Left ventricle myocardium inferior (tissue), 1 donor: ENCODE measurements at places on chromosomes 6 and 20.

- no peaks in the 10 kb centered on the region for H3K27me3 ChIP-seq
- H3K36me3 ChIP-seq, result peaks cover 33% of the 10 kb centered on the region
- DNase-seq, result no peak
- H3K4me1 ChIP-seq, result peaks cover 27% of the 10 kb centered on the region
- H3K27ac ChIP-seq, result no peak overlapping the region
These were observed 2.7 kb upstream of the LY6G5C start for GRCh38 chr6:31683591-31683990.

DNA sequence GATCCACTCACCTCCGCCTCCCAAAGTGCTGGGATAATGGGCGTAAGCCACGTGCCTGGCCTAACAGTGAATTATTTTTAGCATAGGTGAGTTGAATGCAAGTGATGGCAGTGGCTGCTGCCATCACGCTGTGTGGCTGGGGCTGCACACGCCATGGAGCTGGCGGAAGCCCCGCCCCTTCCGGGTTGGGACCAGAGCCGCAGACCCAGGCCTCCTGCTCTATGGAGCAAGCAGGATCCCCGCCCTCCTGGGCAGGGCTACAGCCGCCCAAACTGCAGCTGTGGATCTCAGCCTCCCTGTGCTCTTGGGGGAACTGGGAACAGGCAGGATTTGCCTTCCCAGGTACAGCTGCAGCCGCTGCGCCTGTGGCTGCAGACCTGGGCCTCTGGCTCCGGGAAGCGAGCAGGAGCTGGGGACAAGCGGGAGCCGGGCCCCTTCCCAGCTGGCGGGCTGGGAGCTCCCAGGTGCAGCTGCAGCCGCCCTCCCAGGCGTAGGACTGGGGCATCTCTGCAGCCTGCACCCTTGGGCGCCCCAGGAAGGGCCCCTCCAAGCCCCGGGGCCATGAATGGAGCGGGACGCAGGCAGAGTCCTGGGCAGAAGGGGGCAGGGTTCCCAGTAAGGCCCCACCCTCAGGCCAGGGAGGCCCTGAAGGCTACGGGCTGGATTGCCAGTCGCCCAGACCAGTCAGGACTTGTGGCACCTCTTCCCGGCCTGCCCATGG is 30.9 kb upstream of the SLA2 start:
- no peak for DNase-seq
- H3K36me3 ChIP-seq, result peaks cover 87% of the 10 kb centered on the region
- no peaks in the 10 kb centered on the region for H3K27me3 ChIP-seq

DNA sequence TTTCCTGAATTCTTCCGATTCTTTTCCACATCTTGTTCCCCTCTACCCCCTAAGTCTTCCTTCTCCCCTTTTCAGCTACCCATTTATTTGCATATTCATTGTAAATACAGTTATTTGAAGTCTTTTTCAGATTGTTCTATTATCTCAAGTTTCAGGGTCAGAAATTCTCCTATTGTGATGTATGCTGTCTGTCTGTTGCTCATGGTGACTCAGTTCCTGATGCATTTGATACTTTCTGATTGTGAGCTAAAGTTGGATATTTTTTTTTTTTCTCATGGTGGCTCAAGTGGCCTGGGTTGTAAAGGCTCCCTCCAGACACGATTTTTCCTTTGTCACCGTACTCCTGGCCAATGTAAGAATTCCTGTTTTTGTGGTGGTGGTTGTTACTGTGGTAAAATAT is 4.9 kb upstream of the PI16 start:
- H3K27ac ChIP-seq, result no peak overlapping the region
- no peak for DNase-seq
- H3K4me3 ChIP-seq, result no peak overlapping the region
- peaks cover 6% of the 10 kb centered on the region for H3K4me1 ChIP-seq
- no peaks in the 10 kb centered on the region for H3K36me3 ChIP-seq

DNA sequence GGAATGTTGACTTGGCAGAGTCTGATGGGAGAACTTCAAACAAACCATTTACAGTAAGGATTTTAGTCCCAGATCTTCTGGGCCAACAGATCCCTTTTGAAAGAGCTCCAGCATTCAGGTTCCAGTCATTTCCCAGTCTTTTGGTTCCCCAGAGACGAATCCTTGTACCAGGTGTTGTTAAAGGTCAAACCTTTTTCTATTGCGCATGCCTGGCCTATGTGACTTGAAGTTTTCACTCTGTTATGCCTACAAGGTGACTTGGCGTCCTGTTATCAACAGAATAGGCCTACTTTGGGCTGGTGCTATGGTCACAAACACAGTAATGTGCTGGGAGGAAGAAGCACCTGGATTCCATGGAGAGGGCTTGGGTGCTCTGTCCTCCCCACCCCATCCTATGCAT is 52.3 kb downstream of the PXDC1 start:
- no peak overlapping the region for H3K27ac ChIP-seq
- H3K36me3 ChIP-seq, result no peaks in the 10 kb centered on the region
- H3K4me3 ChIP-seq, result no peak overlapping the region
- H3K27me3 ChIP-seq, result no peaks in the 10 kb centered on the region
- no peak for DNase-seq
- H3K4me1 ChIP-seq, result no peaks in the 10 kb centered on the region

GRCh38 chr6:25028328-25028727 is 92.6 kb upstream of the RIPOR2 start:
- no peak overlapping the region for H3K27ac ChIP-seq
- H3K36me3 ChIP-seq, result no peaks in the 10 kb centered on the region
- no peak for DNase-seq
- no peak overlapping the region for H3K4me3 ChIP-seq
- H3K4me1 ChIP-seq, result no peaks in the 10 kb centered on the region

DNA sequence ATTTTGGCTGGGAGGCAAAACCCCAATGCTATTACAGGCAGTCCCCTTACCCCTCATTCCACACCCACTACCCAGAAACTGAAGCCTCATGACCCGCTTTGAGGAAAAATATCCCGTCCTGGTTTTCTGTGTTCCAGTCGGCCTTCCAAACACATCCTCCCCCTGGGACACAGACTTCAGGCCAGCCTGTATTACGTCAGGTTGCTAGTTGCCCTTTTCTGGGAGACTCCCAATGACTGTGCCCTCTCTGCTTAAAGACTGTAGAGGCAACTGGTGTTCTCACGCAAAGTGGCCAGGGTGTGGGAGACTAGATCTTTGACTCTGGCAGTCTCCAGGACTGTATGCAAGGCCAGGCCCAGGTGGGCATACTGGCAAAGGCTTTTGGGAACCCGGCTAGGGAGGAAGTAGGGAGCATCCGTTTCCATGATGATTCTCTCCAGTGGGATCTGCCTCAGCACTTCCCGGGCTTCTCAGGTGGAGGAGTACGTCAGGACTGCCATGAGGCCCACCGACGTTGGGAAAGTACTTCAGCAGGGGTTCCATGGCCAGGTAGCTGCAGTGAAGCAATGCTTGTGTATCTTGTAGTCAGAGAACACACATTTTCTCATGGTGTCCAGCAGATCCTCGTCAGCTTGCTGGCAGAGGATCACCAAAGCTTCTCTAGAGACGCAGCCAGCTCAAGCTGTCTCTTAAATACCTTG is 34.9 kb downstream of the DYNLT1 start:
- H3K36me3 ChIP-seq, result peaks cover 25% of the 10 kb centered on the region
- peak overlapping the region; percentile 49 for H3K27ac ChIP-seq
- no peak for DNase-seq
- H3K27me3 ChIP-seq, result no peaks in the 10 kb centered on the region

GRCh38 chr6:87139236-87139635 is 16.1 kb upstream of the ZNF292 start:
- H3K27me3 ChIP-seq, result peaks cover 13% of the 10 kb centered on the region
- no peak for DNase-seq
- H3K36me3 ChIP-seq, result no peaks in the 10 kb centered on the region
- H3K4me3 ChIP-seq, result no peak overlapping the region
- H3K4me1 ChIP-seq, result no peaks in the 10 kb centered on the region

- H3K4me3 ChIP-seq, result no peak overlapping the region
- H3K36me3 ChIP-seq, result no peaks in the 10 kb centered on the region
- peaks cover 89% of the 10 kb centered on the region for H3K27me3 ChIP-seq
- DNase-seq, result no peak
- no peaks in the 10 kb centered on the region for H3K4me1 ChIP-seq
These were observed 86.9 kb downstream of the LRFN2 start for GRCh38 chr6:40500227-40500626.

DNA sequence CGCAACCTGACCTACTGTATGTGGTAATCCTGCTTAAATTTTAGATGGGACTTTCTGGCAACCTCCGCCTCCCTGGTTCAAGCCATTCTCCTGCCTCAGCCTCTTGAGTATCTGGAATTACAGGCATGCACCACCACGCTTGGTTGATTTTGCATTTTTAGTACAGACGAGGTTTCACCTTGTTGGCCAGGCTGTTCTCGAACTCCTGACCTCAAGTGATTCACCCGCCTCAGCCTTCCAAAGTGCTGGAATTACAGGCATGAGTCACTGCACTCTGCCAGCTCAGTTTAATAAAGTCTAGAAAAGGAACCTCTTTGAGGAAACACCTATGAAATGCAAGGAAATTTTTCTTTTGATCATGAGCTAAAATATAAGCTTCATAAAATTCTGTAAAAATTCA is 9.0 kb upstream of the PLCB4 start:
- no peak overlapping the region for H3K4me3 ChIP-seq
- no peak for DNase-seq
- no peaks in the 10 kb centered on the region for H3K27me3 ChIP-seq

DNA sequence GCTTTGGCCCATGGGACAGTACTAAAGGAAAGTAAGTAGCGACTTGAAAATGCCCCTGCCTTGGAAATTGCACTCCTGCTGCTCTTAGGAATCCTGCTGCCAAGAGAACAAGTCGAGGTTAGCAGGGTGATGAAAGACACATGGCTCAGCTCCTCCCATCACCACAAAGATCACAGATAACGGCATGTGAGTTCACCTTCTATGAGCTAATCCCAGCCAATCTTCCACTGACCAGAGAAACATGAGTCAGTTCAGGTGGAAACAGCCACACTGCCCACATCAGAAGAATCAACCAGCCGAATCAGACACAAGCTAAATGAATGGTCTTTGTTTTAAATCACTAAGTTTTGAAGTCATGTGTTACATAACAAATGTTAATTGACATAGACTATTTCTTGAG is 106.3 kb downstream of the PRKN start:
- H3K36me3 ChIP-seq, result no peaks in the 10 kb centered on the region
- H3K27me3 ChIP-seq, result no peaks in the 10 kb centered on the region
- no peak overlapping the region for H3K4me3 ChIP-seq
- DNase-seq, result no peak

- DNase-seq, result no peak
- H3K4me1 ChIP-seq, result no peaks in the 10 kb centered on the region
- peaks cover 27% of the 10 kb centered on the region for H3K27me3 ChIP-seq
- no peak overlapping the region for H3K27ac ChIP-seq
- H3K4me3 ChIP-seq, result no peak overlapping the region
These were observed 34.3 kb downstream of the CCN2 start for GRCh38 chr6:131916847-131917246.

- H3K27me3 ChIP-seq, result peaks cover 4% of the 10 kb centered on the region
- H3K4me3 ChIP-seq, result no peak overlapping the region
- no peak for DNase-seq
- H3K27ac ChIP-seq, result no peak overlapping the region
- H3K36me3 ChIP-seq, result no peaks in the 10 kb centered on the region
- peaks cover 7% of the 10 kb centered on the region for H3K4me1 ChIP-seq
These were observed 98.7 kb upstream of the SGK1 start for GRCh38 chr6:134416418-134417154.

DNA sequence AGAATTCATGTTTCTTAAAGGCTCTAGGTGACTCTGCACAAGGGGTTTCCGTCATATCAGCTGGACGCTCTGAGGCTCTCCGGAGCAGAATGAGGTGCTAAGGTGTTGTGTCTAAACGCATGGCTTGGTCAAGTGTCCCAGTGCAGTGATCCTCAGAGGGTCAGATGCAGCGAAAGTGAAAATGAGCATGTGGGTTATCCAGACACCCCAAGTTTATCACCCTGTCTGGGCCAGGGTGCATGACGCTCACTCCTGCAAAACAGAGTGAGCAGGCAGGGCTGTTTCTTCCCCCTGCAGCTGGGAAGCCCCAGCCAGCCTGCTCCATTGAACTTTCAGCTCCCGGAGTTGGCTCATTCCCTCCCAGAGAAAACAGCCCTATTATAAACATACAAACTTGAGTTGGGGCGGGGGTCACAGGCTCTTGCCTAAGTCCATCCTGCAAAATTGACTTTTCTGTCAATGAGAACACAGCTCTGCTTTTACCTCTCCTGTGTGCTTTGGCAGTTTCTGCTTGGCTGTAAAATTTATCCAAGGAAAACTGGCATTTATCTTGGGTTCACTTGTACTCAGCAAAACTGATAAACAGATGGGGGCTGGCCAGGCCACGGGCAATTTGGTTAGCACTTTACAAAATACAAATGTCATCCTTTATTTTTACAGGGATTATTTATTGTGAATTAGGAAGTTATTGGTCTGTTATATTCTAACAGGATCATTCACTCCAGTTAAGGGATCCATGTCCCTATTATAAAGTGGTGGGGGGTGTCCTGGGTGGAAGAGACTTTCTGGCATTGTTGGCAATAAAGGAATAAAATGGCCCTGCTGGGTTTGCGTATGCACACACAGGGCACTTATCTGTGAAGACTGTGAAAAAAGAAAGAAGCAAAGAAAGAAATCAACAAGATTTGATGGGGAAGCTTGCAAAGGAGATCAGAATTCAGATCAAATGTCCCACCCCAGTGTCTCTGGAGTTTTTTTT is 154.9 kb downstream of the FOXA2 start:
- no peaks in the 10 kb centered on the region for H3K36me3 ChIP-seq
- H3K27ac ChIP-seq, result no peak overlapping the region
- no peaks in the 10 kb centered on the region for H3K4me1 ChIP-seq
- peaks cover 43% of the 10 kb centered on the region for H3K27me3 ChIP-seq
- no peak overlapping the region for H3K4me3 ChIP-seq

DNA sequence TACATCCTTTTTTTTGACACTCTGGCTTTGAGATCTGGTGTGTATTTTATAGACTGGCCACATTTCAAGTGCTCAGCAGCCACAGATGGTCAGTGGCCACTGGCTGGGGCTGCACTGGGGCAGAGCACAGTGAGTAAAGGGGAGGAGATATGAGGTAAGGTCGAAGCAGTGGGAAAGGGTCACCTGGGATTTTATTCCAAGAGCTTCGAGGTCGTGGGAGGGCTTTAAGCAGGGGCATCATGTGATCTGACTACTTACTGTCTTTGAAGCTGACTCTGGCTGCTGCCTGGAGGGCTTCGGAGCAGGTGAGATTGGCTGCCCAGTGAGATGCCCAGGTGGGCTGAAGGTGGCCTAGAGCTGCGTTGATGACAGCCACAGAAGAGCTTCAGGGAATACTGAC is 6.7 kb downstream of the C20orf203 start:
- DNase-seq, result no peak
- no peak overlapping the region for H3K4me3 ChIP-seq
- H3K27me3 ChIP-seq, result no peaks in the 10 kb centered on the region
- no peak overlapping the region for H3K27ac ChIP-seq
- H3K4me1 ChIP-seq, result peaks cover 14% of the 10 kb centered on the region
- H3K36me3 ChIP-seq, result no peaks in the 10 kb centered on the region
